ENCODE measurements at places on chromosomes 1 and 21.

- DNase-seq = no peak
Observed at GRCh38 chr1:19437891-19438294, 47.4 kb downstream of the CAPZB start.

DNA sequence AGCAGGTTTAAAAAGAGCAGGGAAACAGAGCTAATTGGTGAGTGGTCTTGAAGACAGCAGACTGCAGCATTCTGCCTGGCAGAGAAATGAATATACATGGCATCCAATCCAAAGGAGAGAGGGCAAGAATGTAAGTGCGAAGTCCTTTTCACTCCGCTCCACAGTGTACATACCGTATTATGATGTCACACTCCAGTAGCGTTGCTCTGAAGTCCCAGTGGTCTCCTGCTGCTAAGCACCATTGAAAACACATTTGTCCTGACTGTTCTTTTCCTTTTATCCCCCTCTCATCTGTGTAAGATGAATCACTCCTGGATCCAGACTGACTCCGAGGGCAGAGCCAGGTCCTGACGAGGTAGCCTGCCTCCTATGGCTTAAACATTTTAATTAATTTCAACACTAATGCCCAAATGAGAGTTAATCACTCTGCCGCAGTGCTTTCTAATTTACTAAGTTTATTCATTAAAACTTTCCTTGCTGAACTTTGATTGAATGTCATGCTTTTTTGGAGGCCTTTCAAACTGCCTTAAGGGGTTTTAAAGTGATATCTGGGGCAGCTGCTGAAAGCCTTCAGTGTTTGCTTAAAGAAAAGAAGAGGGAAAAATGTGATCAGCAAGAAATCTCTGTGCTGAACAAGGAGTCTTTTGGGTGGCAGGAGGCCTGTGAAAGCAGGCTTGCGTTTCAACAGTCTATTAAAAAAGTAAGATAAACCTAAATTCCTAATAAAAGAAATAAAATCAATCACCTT is 227.2 kb downstream of the ATG4C start:
- no peak for DNase-seq

DNA sequence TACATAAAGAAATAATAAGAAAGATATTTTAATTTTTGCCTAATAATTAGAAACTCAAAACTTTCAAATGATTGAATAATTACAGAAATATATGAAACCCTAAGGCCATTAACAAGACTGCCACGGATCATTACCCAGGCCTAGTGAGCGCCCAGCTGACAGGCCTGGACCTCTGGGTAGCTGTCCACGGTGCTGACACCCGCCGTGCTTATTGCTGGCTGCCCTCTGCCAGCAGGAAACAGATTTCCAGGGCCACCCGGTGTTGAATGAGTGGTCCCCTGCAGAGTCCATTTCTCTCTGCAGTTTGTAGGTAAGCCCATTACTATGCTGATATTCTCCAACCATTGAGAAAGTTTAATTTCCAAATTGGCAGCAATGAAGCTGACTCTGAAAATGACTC is 254.4 kb upstream of the GJB5 start:
- no peak for DNase-seq

- DNase-seq = no peak
Observed at GRCh38 chr1:222772996-222773379, 36.0 kb downstream of the FAM177B start.

DNA sequence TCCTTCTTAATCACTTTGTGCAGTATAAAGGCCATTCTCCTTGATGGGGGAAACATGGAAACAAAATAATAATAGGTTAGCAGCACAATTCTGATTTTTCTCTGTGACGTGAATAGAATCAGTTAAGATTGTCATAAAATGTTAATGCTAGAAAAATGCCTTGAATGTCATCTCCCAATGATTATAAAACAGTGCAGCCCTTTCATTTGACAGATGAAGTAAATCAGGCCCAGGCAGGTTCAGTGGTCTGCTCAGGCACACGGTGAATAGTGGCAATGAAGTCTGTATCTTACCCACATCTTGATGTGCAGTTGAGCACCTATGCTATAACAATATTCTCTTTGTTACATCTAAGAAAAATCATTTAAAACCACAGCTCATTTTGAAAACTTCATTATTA is 32.2 kb upstream of the ZNF281 start:
- DNase-seq = no peak

- DNase-seq = no peak
Observed at GRCh38 chr1:77562596-77563150, 119.8 kb downstream of the ZZZ3 start.

DNA sequence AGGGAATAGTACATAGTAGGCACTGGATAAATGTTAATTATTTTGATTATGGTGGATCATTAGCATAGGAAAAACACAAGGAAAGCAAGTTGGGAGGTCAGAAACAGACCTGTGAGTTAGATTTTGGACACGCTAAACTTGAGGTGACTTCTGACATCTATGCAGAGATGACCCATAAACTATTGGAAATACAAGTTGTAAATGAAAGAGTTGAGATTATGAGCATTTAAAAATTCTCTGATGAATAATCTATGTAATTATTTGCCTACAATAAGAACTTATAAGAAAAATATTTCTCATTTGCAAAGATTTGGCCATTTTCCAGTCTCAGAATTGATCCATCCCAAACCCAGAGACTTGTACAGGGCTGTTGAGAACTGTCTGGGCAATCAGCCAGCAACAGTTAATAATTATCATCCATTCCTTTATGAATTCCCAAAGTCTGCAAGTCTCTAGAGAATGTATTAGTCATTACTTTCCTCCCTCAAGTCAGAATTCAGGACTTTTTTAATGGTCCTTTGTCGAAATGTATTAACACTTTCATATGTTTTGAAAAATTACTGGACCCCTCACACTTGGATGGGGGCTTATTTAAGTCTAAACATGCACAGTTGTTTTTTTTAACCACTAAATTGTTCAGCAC is 19.4 kb upstream of the SLAMF6 start:
- DNase-seq = no peak

- DNase-seq = no peak
Observed at GRCh38 chr1:59261537-59261936, 35.4 kb upstream of the FGGY start.

GRCh38 chr1:156438278-156438987 is 62.1 kb downstream of the MEF2D start:
- no peak for DNase-seq

GRCh38 chr1:174989536-174990220 is 10.1 kb upstream of the CACYBP start:
- no peak for DNase-seq

DNA sequence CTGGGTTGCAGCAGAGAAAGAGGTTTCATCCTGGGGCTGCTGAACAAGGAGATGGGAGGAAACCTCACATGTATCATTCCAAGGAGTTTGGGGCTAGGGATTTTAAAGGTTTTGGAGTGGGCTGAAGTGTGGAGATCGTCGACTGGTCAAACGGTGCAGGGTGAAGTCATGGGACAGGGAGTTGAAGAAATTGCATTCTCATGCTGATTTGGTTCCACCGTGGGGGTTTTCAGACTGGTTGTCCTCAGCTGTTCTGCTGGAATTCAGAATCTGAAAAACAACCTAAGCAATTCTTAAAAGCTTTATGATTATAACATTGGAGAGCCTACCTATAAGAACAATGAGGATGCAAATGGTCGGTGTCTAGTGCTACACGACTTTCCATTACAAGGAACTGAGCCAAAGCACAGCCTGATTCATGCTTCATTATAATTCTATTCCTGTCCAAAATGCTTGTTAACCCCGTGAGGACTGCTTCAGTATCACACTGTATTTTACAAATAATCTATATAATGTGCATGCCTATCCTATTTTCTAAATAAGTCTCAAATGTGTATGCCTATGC is 242.7 kb downstream of the TM2D1 start:
- DNase-seq = no peak

GRCh38 chr1:223155153-223155552 is 12.1 kb upstream of the TLR5 start:
- no peak for DNase-seq

DNA sequence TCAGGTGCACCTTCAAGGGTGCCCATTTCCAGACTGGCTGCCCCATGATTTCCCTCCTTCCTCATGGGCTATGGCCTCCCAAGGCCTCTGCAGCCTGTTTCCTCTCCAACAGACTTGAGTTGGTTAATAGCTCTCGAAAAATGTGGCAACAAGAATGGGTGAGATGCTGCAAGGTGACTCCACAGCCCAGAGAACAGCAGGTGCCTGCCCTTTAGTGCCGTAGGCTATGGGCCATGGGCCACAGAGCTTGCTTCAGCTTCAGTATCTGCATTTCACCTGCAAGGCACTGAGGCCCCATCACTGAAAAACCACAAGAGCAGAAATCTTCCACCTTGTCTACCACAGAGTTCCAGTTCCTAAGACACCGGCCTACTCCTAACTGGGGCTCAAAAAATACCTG is 122.0 kb downstream of the ETS2 start:
- no peak for DNase-seq

DNA sequence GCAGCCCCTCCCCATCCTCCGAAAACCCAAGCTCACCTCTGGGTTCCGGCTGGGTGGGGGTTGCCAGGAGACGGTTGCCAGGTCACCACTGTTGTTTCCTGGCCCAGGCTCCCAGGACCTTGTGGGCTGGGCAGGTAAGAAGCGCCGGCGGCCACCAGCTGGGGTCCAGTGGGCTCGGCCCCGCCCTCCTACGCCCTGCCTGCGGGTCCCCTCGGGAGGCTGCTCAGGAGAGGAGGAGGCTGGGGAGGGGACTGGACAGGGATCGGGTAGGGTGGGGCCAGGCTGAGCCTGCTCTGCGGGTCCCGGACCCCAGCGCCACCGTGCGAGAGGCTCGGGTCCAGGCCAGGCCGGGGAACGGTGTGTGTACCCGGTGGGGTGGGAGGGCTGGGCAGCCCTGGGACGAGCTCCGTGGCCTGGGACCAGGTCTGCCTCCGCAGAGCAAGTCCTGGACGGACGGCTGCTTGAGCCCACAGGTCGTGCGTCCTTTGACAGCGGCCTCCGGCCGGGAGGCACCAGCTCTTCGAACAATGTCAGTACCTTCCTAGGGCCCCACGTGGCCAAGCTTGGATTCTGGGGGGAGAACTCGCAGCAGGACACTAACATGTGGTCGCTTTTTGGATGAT is at the start of gene TTLL10:
Gene TTLL10 (plus strand): TSS at position 88 of the 623 bp plus-strand sequence. CDS start 5,336 bp downstream, outside the sequence.
- DNase-seq = peak; percentile 31

Data from stimulated activated CD8-positive, alpha-beta memory T cell treated with anti-CD3 and anti-CD28 coated beads, Interleukin-15, amount 100 ng/mL, for 1 hour (primary cell).